Activated naive CD8-positive, alpha-beta T cell treated with anti-CD3 and anti-CD28 coated beads, Interleukin-2, amount 10 ng/mL, durations not matched to agents 7 days and 5 days (primary cell): ENCODE measurements at places on chromosomes 1 and 21. TPM values are rescaled to one million over a fixed set of nuclear protein-coding genes. Genes with fewer than 3 reads are reported as not detected.

DNA sequence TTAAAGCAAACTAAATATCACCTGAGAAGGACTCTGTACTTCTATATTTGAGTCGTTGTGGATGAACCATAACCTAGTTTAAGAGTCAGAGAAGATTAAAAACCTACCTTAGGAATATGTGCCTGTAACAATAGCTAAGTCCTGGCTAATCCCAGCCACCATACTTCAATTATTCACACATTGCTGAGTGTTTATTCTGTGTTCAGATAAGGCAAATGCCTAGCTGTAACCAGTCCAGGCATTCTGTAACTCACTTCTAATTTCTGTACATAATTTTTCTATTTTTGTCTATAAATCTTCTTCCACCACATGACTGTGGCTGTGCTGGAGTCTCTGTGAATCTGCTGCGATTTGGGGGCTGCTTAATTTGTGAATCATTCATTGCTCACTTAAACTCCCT is 441.9 kb upstream of the ADAMTS5 start:
- no peak for DNase-seq
- no peaks in the 10 kb centered on the region for H3K4me1 ChIP-seq
- H3K27me3 ChIP-seq, result no peaks in the 10 kb centered on the region
- H3K4me3 ChIP-seq, result no peak overlapping the region

GRCh38 chr1:234222561-234223280 is 150.5 kb upstream of the COA6 start:
- no peaks in the 10 kb centered on the region for H3K27me3 ChIP-seq

C1orf94 gene
- not detected for total RNA-seq

HPDL gene
- 10.3 TPM for total RNA-seq

CFHR2 gene
- not detected for total RNA-seq
